ENCODE measurements at places on chromosomes 4 and X.

DNA sequence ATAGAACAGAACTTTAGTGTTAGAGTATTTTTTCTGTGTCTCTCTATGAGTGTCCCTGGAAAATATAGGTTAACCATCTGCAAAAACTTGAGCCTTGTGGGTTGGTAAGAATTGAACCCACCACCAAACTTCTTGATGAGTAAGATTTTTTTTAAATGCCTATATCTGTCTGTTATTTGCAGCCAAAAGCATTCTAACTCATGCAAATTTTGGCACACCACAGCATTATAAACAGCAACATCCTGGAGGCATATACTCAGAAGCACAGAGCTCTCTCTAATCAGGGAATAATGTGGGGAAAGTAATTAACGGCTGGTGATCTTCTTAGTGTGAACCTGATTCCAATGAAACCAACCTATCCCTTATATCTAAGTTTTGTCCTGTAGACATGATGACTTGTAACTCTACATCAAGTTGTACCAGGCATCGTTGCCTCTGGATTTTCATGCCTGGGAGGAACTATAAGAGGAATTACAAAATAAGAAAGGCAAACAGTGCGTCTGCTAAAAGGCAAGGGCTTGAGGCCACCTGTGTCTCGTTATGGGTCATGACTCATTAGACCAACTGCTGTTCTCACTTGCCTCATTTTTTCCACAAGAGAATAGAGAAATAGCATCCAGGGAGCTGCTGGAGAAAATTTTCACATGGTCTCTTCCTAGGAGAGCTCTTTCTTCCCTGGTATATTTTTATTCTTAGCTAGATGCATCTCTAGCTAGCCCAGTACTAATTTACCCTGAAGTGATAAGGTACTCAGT is 202.4 kb downstream of the CHIC2 start:
- no peak for DNase-seq

DNA sequence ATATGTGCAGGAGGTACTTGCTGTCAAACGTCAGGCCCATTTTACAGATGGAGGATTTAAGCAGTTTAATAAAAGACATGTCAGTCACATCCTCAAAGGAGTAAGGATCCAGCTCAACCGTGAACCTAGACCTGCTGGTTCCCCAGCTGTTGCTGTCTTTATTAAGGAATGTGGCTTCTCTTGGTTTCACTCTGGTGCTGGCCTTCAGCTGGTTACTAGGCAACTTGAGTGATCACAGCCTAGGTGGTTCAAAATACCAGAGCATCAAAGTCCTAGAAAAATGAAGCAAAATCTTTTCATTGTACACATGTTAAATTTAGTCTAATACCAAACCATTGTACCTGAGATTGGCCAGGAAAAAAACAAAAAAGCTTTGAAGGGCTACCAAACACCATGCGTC is 32.7 kb upstream of the GLRA2 start:
- DNase-seq = no peak

GRCh38 chr4:128633067-128633466 is 176.4 kb upstream of the JADE1 start:
- DNase-seq = no peak

DNA sequence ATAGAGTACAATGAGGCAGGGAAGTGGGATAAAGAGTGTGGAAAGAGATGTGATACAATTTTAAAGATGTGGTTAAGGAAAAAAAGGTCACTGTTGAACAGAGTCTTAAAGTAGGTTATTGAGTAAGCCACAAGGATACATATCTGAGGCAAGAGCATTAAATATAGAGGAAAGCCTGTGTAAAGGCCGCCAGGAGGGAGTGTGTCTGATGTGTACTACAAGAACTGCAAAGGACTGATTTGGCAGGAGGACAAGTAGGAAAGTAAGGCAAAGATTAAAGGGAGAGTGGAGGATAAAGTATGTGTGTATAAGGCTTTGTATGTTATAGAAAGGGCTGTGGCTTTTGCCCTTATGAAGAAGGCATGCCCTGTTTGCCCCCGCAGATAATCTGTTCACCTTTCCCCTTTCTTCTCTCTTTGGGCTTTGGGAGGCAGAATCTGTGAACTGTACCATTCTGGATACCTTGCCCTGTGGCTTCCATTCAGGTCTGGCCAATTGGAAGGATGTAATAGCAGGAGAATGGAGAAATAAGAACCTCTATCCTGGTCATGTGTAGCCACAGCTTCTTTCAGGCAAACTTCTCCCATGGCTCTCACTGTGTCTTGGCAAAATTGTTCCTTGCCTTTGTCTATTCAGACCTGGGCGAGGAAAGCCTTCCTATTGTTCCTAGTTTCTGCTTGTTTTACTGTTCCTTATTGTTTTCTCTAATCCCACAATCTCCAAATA is 68.9 kb upstream of the FAM47B start:
- no peak for DNase-seq

- DNase-seq = no peak
Measured at GRCh38 chrX:12979026-12979607, 4.2 kb downstream of the TMSB4X start.

GRCh38 chr4:47990145-47990544 is 26.3 kb downstream of the CNGA1 start:
- DNase-seq = no peak

DNA sequence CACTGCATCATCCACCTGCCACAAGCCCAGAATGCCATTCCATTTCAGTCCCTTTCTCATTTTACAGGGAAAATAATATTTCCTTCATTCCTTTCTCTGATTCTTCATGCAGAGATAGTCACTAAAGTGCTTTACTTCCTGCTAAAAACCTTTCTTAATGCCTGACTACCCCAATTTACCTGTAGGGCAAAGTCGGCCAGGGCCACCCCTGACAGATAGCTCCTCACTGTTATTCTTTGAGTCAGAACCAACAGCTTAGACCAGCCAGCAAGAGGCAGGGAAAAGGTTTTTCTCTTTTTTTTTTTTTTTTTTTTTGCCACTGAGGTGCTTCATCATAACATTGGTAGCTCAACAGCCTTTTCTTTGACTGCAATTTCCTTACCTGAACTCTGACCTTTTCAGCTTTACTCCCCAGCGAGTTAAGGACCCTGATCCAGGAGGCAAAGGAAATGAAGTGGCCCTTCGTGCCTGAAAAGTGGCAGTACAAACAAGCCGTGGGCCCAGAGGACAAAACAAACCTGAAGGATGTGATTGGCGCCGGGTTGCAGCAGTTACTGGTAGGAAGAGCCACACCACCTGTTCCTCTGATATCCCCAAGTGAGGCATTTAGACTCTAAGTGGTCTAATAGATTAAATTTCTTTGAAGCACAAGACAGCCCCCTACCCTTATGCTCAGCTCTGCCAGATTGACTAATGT is 85.0 kb downstream of the ALPK1 start:
- no peak for DNase-seq

GRCh38 chr4:107834241-107834794 is 9.6 kb downstream of the SGMS2 start:
- no peak for DNase-seq

DNA sequence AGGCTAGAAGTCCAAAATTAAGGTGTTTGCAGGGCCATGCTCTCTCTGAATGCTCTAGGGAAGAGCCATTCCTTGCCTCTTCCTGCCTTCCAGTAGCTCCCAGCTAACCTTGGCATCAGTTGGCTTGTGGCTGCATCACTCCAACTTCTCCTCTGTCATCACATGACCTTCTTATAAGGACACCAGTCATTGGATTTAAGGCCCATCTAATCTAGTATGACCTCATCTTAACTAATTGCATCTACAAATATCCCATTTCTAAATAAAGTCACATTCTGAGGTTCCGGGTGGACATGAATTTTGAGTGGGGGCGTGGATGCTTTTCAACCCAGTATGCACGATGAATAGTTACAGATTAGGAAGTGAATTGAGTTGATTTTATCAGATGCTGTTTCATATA is 89.7 kb downstream of the DOCK11 start:
- DNase-seq = no peak

- no peak for DNase-seq
Measured at GRCh38 chr4:133000012-133000411, 149.1 kb upstream of the PCDH10 start.

- no peak for DNase-seq
Measured at GRCh38 chr4:176791591-176792325, 964 bp downstream of the VEGFC start.

DNA sequence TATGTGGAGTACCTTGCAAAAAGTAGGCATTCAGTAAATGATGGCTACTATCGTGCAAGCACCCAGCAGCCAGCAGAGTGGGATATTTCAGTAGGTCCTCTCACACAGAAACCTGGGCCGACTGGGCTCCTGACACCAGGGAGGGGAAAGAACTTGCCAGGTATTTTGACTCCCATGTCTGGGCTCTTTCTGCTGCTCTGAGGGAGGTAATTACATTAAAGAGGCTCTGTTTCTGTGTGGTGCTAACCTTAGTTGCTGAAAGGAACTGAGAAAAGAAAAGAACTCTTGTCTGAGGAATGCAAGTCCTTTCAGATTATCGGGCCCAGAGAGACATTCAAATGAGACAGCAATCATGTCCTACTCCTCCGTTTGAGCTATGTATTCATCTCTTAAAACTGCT is 175.8 kb upstream of the MTMR8 start:
- DNase-seq = no peak

GRCh38 chrX:79138658-79139241 is 5.7 kb upstream of the GPR174 start:
- no peak for DNase-seq

DNA sequence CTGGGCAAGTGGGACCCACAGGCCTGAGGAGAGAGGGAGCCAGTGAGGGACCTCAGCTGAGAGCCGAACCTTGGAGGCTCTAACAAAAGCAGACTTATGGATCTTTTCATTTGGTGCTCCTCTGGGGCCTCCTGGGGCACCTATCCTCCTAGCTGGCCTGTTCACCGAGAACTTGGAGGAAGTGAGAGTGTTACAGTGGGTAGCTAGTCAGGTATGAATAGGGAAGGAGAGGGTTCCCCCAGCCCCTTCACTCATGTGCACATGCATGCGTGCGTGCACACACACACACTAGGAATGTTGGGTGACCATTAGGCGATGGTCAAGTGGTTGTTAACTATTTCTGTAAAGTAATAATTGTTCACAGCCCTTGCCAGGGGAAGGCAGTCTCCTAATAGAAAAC is 18.6 kb upstream of the TMEM185A start:
- no peak for DNase-seq

DNA sequence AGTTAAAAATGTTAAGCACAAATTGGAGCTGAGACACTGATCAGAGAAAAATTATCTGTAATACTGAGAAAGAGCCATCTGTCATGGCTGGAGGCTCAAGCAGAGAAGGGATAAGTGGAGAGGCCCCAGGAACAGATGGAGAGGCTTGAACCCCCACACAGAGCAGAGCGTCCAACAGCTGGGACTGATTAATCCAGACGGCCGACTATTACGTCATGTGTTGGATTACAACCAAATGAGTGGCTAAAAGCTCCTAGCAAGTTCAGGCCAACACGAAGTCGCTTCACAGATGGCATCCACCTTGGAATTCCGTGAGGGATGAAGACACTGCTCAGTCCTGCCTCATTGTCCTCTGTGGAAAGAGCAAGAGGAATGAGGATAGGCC is 57.7 kb upstream of the ATXN3L start:
- no peak for DNase-seq

DNA sequence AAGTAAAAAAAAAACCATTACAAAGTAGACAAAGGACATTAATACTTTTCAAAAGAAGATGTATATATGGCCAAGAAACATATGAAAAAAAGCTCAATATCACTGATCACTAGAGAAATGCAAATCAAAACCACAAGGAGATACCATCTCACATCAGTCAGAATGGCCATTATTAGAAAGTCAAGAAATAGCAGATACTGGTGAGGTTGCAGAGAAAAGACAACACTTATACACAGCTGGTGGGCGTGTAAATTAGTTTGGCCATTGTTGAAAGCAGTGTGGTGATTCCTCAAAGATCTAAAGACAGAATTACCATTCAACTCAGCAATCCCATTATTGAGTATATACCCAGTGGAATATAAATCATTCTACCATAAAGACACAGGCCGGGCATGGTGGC is 39.3 kb downstream of the TASL start:
- no peak for DNase-seq
